ENCODE measurements at places on chromosomes 2 and 18.

GRCh38 chr2:41521211-41521610, 526.6 kb upstream of the PKDCC start:
- DNase-seq, result no peak

DNA sequence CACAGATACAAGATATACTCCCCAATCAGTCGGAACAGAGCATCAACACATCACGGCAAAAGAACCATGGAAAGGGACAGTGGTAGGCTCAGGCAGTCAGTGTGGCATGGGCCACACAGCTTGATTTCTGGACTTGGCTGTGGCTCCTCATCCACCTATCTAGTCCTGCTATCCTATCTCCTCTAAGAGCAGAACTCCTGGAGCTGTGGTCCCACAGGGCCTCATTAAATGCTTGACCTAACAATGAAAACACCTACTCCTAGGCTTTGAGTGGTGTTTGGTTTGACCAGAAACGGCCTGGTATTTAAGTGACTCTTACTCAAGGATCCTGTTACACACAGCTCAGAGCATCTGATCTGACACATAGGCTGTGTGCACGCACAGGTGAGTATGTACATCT, 33.6 kb upstream of the SMAD2 start:
- DNase-seq, result no peak

DNA sequence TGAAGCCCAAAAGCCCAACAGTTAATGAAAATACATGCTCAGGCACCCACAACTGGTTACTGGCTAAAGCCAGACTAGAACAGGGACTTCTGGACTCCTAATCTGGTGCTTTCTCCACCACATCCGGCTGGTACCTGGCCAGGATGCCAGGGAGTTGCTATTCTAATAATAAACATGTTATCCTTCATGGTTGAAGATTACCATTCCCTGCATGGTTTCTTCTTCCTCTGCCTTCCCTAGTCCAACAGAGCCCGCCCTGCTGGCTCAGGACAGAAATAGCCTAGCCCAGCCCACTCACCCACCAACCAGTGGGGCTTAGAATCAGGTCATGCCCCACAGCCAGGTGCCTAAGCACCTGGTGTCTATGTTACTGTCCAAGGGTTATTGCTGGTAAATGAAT, 184.2 kb downstream of the TMEM247 start:
- DNase-seq, result no peak

DNA sequence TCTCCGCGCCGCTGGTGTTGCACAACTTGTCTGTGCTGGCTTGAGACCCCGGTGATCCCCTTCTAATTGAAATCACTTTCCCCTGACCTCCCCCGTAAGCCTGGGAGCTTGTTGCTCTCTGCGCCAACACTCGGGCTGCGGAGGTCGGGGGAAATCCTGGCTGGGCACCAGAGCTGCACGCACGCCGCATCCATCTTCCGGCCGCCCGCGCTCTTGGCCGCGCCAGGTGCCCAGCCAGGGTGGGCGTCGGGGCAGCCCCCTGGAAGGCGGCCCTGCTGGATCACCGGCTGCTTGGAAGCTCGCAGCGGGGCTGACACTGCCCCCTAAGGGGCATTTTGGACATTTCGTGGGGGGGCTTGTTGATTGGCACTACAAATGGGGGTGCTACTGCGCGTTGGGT, 280.3 kb upstream of the SKOR2 start:
- DNase-seq, result no peak

DNA sequence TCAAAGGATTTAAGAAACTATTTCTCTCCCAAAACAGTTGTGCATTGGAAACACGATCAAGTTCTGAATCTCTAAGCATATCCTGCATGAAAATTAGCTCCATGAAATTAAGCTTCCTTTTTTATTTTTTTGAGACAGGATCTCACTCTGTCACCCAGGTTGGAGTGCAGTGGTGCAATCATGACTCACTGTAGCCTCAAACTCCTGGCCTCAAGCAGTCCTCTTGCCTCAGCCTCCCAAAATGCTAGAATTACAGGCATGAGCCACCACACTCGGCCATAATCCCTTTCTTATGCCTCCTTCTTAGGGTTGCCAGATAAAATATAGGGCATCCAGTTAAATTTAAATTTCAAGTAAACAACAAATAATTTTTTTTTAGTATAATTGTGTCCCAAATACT, 124.4 kb downstream of the ARL4C start:
- DNase-seq, result no peak

GRCh38 chr2:58436872-58437271, 195.7 kb upstream of the FANCL start:
- DNase-seq, result no peak

GRCh38 chr2:97707362-97708047, 5.9 kb upstream of the ZAP70 start:
- DNase-seq, result no peak

DNA sequence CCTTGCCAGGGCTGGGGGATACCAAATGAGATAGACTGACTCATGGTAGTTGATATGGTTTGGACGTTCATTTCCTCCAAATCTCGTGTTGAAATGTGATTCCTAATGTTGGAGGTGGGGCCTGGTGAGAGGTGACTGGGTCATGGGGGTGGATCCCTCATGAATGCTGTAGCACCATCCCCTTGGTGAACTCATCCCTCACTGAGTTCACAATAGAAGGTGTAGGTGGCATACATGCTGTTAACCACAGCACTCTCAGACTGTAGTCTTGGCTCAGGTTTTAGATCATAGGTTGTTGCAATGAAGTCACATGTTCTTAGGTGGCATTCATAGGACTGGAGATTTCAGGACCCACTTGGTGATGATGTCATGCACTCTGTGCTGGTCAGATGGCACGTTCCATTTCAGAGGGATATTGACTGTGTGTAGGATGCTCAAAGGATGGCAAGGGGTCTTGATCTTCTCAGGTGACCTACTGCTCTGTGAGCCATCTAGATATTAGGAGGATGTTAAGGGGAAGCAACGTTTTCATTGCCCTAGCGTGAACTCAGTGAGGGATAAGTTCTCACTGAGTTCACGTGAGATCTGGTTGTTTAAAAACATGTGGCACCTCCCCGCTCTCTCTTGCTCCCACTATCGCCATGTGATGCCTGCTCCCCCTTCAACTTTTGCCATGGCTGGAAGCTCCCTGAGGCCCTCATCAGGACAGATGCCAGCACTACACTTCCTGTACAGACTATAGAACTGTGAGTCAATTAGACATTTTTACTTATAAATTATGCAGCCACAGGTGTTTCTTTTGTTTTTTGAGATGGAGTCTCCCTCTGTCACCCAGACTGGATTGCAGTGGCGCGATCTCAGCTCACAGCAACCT, 73.8 kb upstream of the ACAA2 start:
- DNase-seq, result no peak

DNA sequence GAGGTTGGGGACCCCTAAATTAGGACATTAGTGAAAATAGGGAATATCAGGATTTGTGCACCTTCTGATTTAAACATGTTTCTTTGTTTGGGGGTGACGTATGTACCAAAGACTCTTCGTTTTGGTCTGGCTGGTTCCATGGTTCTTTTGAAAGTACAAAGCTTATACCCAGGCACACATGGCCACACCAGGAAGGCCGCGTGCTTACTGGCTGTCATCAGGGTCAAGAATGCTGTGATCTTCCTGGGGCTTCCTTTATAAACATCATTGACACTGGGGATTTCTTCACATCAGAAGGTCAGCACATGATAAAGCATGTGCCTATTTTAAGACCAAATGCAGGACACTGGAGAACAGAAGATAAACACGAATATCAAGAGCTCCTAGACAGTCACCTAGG, 230.6 kb upstream of the ID2 start:
- DNase-seq, result no peak

DNA sequence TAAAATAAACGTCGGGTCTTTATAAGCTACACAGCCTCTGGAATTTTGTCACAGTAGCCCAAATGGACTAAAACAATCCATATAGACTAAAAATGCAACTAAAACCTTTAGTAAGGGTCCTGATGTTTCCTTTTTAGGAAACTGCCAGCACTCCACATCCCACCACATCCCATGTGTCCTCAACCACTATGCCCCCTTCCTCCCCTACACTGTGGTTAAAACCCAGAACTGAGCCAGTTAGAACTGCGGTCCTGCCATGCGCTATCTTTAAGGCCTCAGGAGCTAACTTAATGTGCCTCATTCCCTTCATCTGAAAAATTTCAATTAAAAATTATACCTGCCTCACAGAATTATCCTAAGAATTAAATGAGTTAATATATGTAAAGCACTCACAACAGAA, 41.1 kb downstream of the ACVR1 start:
- no peak for DNase-seq

GRCh38 chr2:195820373-195820772, 163.3 kb downstream of the SLC39A10 start:
- no peak for DNase-seq

GRCh38 chr2:70087702-70088597, 673 bp downstream of the PCBP1 start:
- no peak for DNase-seq

- no peak for DNase-seq
These were observed 343.1 kb downstream of the CELF4 start for GRCh38 chr18:37222354-37222998.

DNA sequence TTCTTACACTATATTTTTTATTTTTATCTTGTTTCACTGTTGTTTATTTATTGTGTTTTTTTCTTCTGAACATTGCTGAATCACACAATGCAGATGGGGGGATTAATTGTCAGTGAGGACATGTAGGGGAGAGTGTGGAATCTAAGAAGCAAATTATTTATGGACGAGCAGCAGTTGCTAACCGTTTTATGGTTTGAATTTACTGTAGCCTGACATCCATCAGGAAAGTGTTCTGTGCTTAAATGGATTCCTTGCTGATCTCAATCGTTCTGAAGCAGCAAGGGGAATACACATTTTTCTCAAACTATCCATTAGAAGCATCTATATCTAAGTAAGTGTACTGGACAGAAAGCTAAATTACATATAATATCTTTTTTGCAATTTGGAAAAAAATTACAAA, 119.5 kb downstream of the CD8B2 start:
- no peak for DNase-seq

DNA sequence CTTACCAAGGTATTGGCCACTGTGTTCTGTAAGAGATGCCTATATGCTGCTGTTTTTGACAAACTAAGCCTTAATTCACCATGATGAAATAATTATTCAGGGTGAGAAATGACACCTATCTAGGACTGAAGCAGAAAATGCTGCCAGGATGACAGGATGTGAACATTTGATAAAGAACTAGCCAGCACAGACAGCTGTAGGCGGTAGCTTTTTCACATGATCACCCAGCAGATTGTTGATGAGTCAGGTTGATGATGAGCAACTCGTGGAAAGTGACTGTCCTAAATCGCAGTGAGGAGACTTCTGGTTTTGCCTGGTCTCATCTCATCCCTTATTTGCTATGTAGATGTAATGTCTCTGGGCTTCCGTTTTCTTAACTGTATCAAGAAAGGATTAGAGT, 144.1 kb downstream of the PRPF40A start:
- DNase-seq, result no peak

DNA sequence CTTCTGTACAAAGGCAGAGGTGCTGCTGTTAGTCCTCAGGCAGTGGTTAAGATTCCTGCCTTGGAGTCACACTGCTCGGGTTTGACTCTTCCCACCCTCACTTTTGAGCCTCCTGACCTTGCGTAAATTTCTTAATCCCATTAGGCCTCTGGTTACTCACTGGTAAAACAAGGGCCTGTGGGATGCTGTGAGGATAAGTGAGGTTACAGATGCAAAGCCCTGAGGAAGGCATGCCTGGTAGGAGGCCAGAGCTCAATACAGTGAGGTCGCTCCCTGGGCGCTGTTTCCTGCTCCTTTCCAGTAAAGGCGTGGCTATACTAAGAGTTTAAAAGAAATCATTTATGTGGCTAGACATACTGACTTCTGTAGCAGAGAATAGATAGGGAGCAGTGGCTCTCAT, 127.5 kb upstream of the TMEM200C start:
- DNase-seq, result no peak

DNA sequence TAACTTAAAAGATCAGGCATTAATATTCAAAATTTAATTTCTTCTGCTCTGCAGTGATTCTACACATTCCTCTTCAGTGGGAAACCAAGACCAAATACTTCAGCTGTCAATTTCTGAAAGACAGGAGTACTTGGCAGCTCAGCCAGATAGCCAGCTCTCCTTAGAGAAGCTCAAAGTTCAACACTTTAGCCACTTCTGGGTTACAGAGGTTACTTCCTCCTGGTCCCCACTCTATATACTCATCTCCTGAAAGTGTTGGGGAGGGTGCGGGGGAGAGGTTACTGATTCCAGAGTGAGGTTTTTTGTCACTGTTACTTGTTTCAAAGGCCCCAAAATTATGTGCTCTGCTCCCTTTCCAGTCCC, 4.1 kb downstream of the CYTIP start:
- DNase-seq, result no peak

GRCh38 chr2:43169099-43169945, 57.1 kb downstream of the ZFP36L2 start:
- DNase-seq, result no peak

DNA sequence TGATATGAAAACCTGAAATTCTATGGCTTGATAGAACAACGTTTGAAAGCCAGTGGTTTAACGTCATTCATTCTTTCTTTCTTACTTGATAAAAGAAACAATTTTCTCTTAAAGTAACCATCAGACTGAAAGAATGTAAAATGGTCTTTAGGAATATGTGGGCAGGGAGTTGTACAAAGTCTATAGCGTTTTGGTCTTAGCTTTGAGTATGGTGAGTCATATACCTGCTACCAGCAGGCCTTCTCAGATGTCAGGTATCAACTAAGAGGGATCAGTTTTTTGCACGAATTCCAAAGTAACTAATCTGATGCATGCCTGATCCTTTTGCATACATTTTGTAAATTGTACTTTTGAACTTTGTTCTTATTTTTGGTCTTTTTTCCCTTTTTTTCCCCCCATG, 101.5 kb upstream of the DSEL start:
- no peak for DNase-seq

- DNase-seq, result no peak
These were observed 33.0 kb downstream of the SDC1 start for GRCh38 chr2:20191714-20192569.

- no peak for DNase-seq
These were observed 338.4 kb upstream of the SLC39A10 start for GRCh38 chr2:195318440-195319111.

GRCh38 chr2:217935235-217935879, 67.4 kb downstream of the TNS1 start:
- no peak for DNase-seq
